ENCODE measurements at places on chromosomes 3 and 15.

- DNase-seq = no peak
These were observed 11.9 kb upstream of the CD200R1L start for GRCh38 chr3:112858410-112859069.

GRCh38 chr15:68821841-68822381 is 1.2 kb upstream of the ANP32A start:
- no peak for DNase-seq

- no peak for DNase-seq
These were observed 22.5 kb downstream of the MAP2K5 start for GRCh38 chr15:67564968-67565345.

- no peak for DNase-seq
These were observed 800.8 kb downstream of the MCTP2 start for GRCh38 chr15:95032156-95032555.

DNA sequence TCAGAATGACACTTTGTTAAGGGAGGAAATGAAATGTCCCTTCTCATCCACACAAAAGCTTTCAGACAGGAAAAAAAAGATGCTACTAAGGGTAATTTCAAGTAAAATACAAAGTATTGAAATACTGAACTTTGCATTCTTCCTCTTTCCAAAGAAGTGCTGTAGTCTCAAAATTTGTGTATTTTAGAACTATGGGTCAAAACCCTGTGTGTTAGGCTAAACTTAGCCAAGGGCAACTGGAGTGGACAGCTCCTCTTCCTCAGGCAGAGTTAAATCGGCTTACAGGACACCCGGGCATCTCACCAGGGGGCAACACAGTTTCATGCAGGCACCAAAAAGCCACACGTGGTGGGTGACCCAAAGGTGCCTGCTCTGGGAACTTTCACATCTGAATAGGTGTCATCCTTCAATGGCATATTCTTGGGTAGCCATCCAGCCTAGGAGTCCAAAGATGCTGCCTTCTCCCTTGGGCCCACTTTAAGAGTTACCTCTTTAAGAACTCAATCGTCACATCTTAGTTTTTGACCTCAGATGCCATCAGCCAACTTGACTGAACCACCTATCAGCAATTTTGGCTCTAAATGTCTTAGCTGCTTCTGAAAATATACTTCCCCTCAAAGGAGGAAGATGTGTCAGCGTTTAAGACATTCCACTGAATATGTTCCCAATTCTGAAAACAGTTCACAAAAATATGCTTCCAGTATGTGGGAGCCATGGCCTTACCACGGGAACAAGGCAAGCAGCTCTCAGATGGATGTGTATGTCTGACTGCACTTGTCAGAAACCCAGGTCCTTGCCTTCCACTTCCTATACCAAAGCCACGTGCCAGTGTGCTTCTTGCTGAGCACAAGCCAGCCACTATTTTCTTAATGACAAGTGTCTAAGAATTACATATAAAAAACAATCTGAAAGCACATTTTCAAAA is 32.2 kb upstream of the MUC13 start:
- no peak for DNase-seq

GRCh38 chr15:80978685-80979329 is 10.8 kb downstream of the MESD start:
- no peak for DNase-seq

GRCh38 chr3:89923921-89924610 is 816.6 kb downstream of the EPHA3 start:
- no peak for DNase-seq

DNA sequence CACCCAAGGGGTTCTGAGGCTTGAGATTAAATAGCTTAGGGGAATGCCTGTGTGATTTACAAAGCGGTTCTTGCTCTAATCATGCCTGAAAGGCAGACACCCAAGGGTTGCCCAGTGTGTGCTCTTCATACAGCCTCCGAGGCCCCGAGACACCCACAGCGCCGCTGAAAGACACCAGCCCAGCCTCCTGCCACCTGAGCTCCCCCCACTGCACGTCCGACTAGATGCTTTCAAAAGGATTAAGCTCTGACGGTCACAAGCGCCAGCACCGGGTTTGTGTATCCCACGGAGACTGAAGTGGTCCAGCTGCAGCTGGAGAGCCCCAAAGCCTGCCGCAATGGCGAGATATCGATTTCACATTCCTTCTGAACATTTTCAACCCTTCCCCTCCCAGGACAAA is 50.3 kb downstream of the SPATA12 start:
- DNase-seq = no peak

GRCh38 chr15:22933641-22934061 is 46.5 kb downstream of the CYFIP1 start:
- no peak for DNase-seq

GRCh38 chr3:157029365-157029790 is 130.6 kb downstream of the CCNL1 start:
- no peak for DNase-seq

DNA sequence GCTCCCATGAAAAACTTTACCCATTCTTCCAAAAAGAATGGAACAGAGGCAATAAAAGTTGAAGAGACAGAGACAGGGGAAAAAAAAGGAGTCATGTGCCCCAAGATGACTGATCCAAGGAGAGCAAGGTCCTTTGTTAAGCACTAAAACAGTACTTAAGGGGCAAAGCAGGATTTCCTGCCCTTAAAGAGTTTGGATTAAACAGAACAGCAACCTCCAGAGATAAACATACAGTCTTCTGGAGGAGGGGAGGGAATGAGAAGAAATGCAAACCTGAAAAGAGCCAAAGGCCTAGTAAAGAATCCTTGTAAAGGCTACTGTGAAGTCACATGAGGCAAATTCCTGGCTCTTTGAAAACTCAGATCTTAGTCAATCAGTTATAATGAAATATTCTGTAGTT is 38.2 kb downstream of the SHQ1 start:
- DNase-seq = no peak

- DNase-seq = no peak
These were observed 90.8 kb downstream of the ANP32A start for GRCh38 chr15:68729789-68730411.

DNA sequence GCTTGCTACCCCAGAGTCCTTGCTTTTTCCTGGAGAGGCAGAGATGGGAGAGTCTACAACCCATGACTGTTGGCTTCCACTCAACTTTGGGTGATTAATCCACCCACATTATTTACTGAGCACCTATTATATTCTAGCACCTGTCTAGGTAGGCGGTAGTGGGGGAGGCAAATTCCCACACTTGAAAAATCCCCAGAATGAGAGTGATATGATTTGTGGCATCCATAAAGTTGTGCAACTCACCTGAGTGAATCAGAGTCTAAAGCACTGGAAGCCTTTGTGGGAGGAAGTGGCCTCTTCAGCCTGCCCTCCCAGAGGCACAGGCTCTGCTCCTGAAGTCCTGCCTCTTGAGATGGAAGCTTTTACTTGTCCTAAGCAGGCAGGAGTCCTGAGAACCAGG is 40.4 kb upstream of the CTNNB1 start:
- DNase-seq = no peak

DNA sequence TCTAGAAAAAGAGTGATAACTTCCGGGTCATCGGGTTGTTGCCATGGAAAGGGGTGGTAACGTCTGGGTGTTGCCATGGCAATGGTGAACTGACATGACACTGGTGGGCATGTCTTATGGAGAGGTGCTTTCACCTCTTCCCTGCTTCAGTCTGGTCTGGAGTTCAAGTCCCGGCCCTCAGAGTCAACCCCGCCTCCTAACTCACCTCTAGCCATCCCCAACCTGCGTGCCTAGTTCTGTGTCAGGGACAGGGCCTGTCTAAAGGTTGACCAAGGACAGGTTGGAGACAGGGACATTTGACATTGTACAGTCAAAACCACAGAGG is 96.0 kb downstream of the LSM3 start:
- DNase-seq = no peak

DNA sequence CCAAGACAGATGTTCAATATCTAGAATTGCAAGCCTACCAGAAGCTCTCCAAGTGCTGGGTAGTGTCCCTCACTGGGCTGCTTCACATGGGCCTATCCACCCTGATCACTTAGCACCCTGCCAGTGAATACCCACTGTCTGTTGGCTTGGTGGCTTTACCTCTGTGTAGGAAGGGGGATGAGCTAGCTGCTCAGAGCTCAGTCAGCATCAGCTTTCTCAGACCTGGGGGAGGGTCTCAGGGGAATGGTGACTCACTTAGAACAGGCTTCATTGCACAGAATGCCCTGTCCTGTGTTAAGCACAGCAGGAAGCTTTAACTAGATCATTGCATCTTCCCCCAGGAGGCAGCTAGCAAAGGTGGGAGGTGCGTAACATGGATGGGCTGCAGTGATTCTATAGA is 209.8 kb downstream of the PDCD6IP start:
- no peak for DNase-seq

GRCh38 chr3:153639631-153640030 is 477.6 kb downstream of the RAP2B start:
- DNase-seq = no peak

DNA sequence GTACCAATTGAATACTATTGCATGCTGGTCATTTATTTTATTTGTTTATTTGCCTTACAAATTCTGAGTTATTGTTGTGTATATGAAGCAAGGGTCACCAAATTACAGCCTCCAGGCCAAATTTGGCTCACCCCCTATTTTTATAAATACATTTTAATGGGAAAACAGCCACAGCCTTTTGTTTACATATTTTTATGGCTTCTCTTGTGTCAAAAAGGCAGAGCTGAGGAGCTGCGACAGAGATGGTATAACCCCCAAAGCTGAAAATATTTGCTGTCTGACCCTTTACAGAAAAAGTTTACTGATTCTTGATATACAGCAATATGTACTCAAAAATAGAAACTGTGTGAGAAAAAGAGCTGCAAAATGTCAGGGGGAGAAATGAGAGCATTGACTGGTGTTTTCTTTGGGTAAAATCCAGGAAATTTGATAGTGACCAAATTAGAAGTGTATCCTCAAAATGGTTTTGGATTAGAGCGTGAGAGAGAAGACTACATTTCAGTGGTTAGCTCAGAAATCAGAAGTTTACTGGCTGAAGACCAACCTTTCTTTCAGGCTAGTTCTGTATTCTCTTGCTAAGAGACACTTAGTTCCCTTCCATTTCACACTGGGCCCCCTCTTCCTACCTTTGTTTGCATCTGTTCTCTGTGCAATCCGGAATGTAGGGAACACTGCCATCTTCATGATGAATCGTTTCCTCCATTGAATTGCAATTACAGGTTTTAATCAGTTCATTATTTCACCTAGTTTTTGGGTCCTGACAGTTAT is 757.8 kb downstream of the AGBL1 start:
- no peak for DNase-seq

GRCh38 chr3:172892158-172892557 is 141.6 kb downstream of the ECT2 start:
- DNase-seq = no peak

- no peak for DNase-seq
These were observed 17.9 kb upstream of the ADIPOQ start for GRCh38 chr3:186824430-186825139.
